ENCODE measurements at places on chromosomes 2 and 18. TPM values are rescaled to one million over a fixed set of nuclear protein-coding genes. Genes with fewer than 3 reads are reported as not detected.

DNA sequence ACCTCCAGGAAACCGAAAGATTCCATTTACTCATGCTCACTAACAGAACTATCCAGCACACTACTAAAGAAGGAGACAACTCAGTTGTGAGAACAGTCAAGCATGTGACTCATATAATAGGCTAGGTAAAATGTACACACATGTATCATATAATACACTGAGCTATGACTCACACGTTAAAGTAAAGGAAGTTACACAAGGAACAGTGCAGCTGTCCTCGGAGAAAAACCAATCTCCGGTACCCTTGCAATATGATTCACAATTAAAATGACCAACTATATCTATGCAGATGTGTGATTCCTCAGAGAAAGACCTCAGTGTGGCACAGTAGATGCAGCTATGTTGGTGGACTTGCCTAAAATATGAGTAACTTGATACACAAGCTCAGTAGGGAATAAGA is 76.5 kb downstream of the STRN start:
- no peak for DNase-seq

DNA sequence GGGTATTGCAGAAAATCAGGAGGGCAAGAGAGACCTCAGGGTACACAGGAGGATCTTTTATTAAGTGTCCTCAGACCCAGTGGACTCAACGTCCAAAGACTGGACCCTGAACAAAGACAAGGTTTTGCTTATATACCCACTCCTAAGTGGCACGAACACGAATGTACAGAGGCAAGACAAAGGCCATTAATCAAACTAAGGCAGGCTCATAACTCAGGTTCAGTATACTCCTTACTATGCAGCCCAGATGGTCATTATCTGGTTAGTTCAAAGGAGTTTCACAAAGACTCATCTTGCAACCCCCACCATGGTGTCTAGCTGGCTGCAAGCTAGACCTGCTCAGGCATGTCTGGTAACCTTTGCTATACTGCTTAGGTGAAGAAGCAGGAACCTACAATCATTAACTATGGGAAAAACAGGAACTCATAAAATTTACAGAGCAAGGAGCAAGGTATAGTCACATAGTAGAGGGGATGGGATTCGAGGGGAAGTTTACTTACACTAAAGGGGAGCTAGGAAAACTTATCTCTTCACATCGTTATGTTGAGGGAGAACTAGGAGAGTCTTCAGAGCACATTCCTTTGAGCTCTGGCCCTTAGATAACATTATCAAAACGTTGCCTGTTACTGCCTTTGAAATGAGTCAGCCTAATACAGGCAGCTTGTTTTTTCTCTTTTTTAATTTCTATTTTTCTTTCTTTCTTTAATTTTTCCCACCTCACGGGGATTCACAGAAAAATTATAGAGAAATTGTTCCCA is 33.9 kb downstream of the SLC4A3 start:
- no peak for DNase-seq

GRCh38 chr2:101692041-101692440 is 5.5 kb upstream of the MAP4K4 start:
- no peak for DNase-seq

- peak; percentile 76 for DNase-seq
Measured at GRCh38 chr2:86283411-86284030, 53.9 kb downstream of the REEP1 start.

GRCh38 chr2:191847764-191848163 is 876 bp upstream of the CAVIN2 start:
- no peak for DNase-seq

Gene IL1R2
- 0.76 TPM for total RNA-seq

- no peak for DNase-seq
Measured at GRCh38 chr2:24334245-24334633, 26.1 kb downstream of the ITSN2 start.

DNA sequence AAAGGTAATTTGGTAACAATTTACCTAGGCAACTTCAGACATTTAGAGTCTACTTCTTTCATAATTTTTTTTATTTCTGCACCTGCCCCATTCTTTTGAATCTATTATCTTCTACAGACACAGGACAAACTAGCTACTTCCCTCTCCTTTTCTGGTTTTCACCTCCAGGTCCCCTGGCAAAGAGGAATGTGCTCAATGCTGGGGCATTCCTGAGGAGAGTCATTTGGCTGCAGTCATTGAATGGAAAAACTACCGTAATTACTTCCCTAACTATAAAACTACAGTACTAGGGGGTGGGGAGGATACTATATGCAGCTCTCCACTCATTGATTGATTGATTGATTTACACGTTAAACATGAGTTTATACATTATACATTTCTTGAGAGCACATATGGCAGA is 11.2 kb upstream of the ARHGAP28 start:
- DNase-seq, result no peak

GRCh38 chr2:73982140-73982617 is 2.5 kb upstream of the TET3 start:
- DNase-seq, result no peak

DNA sequence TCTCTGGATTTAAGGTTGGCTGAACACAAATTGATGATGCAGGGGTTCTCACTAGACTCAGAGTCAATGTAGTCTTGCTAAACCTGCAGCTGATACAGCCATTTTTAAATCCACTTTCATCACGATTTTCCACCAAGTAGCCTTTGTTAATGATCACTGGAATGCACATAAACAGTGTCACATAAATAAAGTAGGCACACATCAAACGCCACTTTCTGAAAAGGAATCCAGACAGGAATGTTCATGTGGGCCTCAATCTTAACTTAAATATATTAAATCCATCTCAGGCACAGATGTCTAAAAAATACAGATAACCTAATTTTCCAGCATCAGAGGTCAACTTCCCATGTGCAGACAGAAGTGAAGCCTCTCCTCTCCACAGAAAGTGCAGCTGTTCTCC is 58.3 kb downstream of the LAMA1 start:
- no peak for DNase-seq

DNA sequence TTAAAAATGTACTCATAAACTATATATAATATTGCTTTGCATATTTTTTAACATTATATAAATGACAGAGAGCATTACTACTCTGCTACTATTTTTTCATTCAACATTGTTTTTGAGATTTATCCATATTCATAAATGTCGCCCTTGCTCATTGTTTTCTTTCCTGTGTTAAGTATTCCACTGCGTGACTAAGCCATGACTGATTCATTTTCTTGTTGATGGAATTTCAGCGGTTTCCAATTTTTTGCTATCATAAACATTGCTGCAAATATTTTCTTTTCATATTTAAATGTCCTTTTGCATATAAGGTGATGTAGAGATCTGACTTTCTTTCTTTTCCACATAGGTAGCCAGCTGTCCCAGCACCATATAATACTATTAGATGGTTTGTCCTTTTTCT is 57.6 kb downstream of the SFXN5 start:
- DNase-seq, result peak; percentile 92

DNA sequence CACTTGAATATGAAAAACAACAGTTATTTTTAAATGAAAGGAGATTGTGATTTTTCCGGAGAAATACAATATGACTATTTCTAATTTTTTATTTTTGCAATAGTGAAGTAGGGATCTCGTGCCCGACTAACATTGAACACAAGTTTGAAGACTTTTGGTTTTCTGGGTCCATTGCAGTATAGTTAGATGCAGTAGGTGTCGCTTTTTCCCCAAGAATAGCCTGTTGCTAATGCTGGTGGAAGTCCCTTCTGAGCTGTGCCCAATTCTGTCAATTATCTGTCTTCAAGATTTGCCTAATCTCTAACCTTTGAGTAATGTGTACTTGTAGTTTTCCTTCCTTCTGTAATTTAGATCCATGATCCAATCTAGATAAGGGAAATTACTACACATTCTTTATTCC is 36.5 kb downstream of the SEMA4F start:
- DNase-seq, result peak; percentile 64

Measured in dermis microvascular lymphatic vessel endothelial cell (primary cell).